CD8-positive, alpha-beta T cell (primary cell): ENCODE measurements at places on chromosomes 12 and 14.

GRCh38 chr14:35385042-35385839 is 19.3 kb downstream of the NFKBIA start:
- DNase-seq = no peak

DNA sequence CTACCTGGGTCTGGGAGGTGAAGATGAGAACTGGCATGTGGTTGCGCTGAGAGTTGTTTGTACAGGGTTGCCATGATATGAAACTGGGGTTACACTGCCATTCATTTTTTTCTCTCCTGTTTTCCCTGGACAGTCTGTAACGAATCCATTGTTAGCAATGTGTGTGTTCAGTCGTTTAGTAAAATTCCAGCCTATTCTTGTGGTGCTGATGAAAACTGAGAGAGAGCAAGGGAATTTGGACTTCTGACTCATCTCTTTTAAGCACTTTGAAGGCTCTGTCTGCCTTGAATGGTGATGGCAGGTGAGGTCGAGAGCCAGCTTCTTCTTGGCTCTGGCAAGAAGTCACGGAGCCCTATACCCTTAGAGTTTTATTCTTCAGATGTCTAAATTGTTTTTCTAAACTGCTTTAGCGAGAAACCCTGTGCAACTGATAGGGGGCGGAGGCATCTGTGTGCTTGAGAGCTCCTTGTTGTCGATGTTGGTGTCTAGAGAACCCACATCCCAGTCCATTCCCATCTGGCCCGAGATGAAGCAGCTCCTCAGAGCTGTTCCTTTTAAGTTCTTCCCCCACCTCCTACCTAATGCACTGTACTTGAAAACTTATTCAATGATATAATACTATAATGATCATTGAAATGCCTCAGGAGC is 204.4 kb downstream of the TMX1 start:
- no peak for DNase-seq

- DNase-seq = no peak
These were observed 81.8 kb upstream of the CCDC198 start for GRCh38 chr14:57575482-57575881.

DNA sequence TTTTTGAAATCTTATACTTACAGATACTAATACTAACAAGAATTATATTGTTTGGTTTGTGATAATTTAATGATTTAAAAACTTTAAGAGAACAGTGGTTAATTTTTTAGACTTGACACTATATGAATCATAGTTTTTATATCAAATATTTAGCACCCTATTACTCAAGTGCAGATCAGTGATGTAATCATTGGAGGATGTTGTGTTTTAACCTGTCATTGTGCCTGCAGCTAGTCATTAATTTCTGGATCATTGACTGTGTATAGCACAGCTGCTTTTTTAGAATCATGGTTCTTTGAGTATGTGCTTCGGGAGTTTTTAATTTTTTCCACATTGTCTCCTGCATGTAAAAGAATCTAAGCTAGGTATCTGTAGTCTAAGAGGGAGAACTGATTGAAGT is 17.3 kb downstream of the ARID4A start:
- no peak for DNase-seq

- no peak for DNase-seq
These were observed 274.3 kb downstream of the RPL10L start for GRCh38 chr14:46377305-46377704.

- DNase-seq = no peak
These were observed 236.5 kb downstream of the PDZRN4 start for GRCh38 chr12:41424651-41425050.

GRCh38 chr12:39277416-39277815 is 165.5 kb downstream of the KIF21A start:
- no peak for DNase-seq

DNA sequence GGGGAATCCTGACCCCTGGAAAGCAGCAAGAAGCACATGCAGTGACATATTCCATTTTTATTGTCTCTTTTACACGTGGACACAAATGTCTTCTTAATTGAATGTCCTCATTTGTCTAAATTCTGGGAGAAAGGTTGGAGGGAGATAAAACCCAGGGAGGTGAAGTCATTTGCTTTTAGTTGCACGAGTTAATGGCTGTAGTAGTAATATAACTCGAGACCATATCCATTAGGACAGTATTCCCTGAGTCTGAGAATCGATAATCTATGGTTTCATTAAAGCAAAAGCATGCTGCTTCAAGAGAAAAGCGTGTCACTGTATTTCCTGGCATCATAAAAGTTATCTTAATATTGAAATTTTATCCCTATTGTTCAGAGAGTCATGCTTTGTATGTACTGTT is 216.0 kb upstream of the PELI2 start:
- DNase-seq = no peak

- no peak for DNase-seq
These were observed 74.3 kb downstream of the SUSD6 start for GRCh38 chr14:69685716-69686115.

DNA sequence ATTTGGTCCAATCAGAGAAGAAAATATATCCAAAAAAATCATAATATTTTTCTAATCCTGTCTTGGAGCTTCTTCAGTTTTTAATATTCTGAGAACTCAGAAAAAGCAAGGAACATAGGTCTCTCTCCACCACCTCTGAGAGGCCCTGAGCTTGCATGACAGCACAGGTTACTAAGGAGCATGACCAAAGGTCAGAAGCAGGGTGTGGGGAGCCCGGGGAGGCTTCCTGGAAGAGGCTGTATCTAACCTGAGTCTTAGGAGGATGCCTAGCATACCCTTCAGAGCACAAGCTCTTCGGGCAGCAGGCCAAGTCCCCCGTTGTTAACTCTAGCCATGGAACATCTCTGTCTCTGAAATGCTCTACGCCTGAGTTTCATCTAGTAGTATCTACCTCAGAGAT is 15.7 kb upstream of the STON2 start:
- DNase-seq = no peak

- no peak for DNase-seq
These were observed 926.8 kb downstream of the BCL11B start for GRCh38 chr14:98345161-98345560.

- no peak for DNase-seq
These were observed 129.2 kb upstream of the RFLNA start for GRCh38 chr12:124165695-124166094.

- no peak for DNase-seq
These were observed 236.7 kb downstream of the FBXL14 start for GRCh38 chr12:1357711-1358110.

GRCh38 chr12:53098354-53098981 is 1.0 kb downstream of the IGFBP6 start:
- no peak for DNase-seq

DNA sequence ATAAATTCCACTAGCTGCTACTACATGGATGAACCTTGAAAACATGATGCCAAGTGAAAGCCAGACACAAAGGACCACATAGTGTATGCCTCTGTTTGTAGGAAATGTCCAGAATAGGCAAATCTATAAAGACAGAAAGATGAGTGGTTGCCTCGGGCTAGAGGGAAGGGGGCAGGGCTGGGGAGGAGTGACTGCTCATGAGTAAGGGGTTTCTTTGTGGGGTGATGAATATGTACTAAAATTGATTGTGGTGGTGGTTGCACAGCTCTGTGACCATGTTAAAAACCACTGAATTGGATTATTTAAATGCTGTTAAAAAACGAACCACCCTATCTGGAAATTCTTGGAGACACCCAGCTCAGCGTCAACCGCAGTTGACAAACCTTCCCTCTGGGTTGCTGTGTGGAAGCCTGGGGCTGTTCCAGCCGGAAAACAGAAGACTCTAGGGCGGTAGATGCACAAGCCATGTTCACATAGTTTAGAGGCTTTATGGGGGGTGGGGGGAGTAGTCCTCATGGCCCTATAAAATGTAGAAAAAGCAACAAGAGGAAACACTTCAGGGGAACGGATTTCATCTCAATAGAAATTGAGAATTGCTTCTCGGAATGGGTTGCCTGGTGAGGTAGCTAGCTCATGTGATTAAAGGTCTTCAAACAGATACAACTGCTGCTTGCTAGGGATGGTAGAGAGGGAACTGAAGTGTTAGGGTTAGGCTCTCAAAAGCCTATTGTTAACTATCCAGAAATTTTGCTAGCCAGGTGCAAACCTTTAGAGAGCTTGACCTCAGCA is 29.4 kb downstream of the RIN3 start:
- DNase-seq = no peak

DNA sequence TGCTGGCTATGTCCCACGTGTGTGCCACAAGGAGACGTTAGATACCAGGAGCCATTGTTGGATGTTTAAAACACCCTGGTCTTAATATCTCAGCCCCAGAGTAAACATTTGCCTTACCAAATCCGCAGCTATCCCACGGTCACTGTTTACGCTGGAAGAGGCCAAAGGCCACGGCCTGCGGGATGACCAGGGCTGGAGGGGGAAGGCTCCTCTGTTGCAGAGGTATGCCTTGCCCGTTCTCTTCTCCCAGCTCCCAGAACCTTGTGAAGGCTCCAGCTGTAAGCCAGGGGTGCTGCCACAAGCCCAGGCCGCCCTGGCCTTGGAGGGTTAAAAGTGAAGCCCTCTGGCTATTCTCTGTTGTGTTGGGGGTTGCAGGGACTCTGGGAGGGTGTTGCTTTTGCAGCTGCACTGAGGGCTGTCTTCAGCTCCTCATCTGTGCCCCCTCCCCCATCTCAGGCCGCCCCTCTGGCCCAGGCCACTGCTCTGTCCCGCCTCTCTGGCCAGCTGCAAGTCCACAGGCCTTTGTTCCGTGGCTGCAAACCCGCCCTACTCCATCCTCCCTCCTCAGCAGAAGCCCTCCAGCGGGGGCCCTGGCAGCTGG is 2.5 kb downstream of the PLEKHG3 start:
- no peak for DNase-seq

DNA sequence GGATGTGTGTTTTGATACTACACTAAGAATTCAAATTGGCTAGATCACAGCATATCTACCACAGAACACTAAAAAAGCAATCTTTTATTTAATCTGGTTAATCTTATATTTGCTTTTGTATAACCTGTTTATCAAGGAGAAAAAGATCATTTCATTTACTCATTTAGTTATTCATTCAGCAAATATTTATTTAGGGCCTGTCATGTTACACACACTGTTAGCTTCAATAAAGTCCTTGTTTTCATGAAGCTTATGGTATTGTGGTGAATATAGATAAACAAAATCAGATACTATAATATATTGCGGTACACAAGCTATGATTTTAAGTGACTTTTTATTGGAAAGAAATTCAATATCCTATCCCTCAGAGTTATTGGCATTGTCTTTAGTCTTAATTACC is 350.8 kb downstream of the LRFN5 start:
- no peak for DNase-seq

- no peak for DNase-seq
These were observed 26.9 kb downstream of the ZFC3H1 start for GRCh38 chr12:71636704-71637115.

GRCh38 chr12:99281277-99281676 is 366.3 kb upstream of the GARIN6 start:
- no peak for DNase-seq

- DNase-seq = no peak
These were observed 30.2 kb downstream of the ARL6IP4 start for GRCh38 chr12:123010681-123011080.

DNA sequence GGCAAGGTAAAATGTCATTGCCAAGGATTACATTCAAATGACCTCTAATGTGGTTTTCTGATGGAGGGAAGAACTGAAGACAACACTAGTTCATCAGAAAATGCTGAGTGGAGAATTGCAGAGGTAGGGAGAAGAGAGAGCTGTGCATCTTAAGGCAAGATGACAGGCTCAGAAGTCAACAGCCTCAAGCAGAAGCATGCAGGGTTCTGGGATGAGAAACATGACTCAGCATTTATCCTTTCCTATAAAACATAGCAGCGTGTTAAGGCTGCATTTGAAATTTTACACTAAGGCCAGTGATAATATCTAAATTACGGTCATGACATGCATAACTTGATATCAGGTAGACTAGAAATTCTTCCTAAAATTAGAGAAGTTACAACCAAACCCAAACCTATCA is 53.7 kb upstream of the DYRK2 start:
- DNase-seq = no peak

GRCh38 chr14:24145690-24146452 is 539 bp downstream of the PSME2 start:
- DNase-seq = no peak

DNA sequence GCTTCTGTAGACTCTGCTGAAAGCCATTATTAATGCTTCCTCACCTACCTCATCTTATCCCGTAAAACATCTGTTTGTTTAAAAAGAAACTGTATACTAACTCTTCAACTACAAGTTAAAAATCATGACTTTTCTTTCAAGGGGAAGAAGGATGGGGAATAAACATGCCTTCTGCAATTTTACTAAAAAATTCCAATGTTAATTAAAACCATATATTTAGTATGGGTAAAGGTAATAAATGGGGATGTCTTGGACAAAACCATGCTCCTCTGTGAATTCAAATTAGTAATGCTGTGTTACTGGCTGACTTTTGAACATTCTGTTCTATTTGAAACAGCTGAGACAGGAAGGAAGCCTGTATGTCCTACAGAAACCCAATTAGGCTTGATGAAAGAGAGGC is 311.1 kb upstream of the DIO2 start:
- DNase-seq = no peak

GRCh38 chr14:20686386-20687143 is 2.0 kb upstream of the ANG start:
- DNase-seq = no peak

DNA sequence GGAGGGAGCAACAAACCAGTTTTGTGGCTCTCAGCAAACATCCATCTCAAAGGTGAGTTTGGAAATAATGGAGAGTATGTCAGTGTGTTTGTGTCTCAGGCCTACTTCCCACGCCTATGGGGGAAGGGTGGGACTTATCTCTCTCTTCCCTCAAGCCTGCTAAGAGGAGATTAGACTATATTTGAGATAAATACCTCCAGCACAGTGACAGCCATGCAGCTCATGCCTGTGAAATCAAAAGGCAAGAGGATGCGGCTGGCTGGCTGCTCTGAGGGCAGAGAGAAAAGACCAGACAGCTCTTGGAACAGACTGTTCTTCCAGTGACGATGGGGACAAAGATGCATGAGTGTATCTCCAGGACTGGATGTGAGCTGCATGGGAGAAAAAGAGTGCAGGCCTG is 14.7 kb upstream of the POC1B start:
- DNase-seq = no peak

DNA sequence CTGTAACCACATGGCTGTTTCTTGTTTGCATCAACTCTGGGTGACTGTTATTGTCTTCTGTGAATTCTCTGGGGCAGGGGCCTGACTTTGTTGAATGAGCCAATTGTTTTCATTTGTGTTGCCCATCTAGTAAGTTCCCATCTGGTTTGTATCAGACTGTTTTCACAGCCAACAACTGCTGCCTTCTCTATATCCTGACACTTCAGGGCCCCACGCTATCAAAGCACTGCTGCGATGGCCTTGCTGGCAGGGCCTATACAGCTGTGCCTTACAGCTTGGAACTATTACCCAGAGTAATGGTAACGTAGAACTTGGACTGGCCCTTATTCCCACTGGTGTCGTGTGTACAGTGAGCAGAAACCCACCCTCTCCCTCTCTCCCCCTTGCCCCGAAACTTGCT is 104.3 kb upstream of the DACT1 start:
- DNase-seq = no peak

DNA sequence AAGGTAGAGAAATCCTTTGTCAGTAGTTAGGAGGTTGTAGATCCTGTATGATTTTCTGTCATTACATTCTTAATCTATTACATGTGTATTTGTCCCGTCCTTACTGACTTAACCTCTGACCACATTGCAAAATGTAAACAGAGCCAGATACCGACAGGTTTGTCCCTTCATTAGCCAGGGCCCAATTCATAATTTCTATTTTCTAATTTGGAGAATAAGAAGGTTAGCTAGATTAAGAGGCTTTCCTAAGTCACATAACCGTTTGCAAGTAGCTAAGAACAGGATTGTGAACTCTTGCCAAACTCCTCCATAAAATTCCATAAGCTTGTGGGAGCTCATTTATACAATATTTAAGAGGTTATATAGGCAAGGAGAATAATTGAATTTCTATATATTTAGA is 352.6 kb downstream of the RAD51B start:
- no peak for DNase-seq

- DNase-seq = no peak
These were observed 1039.9 kb upstream of the FLRT2 start for GRCh38 chr14:84490081-84490480.
